ENCODE measurements at places on chromosomes 1 and 21. TPM values are rescaled to one million over a fixed set of nuclear protein-coding genes. Genes with fewer than 3 reads are reported as not detected.

Gene SLC16A1
- total RNA-seq, result 58.5 TPM

Gene EXO5
- 23.8 TPM for total RNA-seq

Gene RHD
- not detected for total RNA-seq

Gene FAM229A
- 5.0 TPM for total RNA-seq

Gene PLA2G2C
- total RNA-seq, result not detected

Gene HSD3B1
- not detected for total RNA-seq

Gene FAM72B
- total RNA-seq, result 1.6 TPM

Gene FDPS
- 119 TPM for total RNA-seq

Gene CELA2A
- total RNA-seq, result not detected

Gene TMEM81
- total RNA-seq, result 4.4 TPM
